ENCODE measurements at places on chromosomes 4 and X.

GRCh38 chrX:150364347-150365050 lies 1.4 kb downstream of the MAMLD1 start:
- no peak for DNase-seq

DNA sequence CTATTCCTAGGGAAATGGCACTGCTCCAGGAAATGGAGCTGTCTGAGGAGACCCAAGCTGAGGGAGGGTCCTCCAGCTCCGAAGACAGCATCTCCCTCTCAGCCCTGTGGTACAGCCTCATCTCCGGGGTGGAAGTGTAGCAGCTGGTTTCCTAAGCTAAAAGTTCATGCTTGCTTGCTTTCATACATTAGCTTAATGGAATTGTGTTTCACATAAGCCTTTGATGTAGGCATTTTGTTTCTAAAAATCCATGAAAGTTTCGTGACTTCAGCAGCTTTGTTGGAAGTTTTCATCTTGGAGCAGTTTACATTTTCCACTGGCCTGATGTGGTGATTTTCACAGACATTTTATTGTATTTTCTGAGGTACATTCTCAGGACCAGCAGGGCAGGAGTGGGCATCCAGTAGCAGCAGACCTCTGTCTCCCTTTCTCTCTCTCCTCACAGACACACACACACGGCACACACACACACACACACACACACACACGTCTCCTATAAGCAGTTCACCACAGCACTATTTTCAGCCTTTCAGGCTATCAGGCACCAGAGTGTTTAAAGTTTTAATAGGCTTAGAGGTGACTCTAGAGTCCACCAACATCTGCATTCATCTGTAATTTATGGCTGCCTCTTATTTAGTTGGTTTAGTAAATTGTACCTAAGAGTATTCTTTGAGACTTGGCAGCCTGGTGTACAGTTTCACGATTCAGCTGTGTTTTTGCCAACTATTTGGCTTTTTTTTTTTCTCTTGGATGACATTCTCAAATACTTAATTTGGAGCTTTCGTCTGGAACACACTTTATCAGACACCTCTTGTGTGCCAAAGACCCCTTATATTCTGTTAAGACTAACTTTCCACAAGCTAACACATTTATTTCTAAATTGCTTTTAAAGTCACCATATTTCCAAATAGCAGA lies 225.8 kb upstream of the SFRP2 start:
- DNase-seq: no peak

DNA sequence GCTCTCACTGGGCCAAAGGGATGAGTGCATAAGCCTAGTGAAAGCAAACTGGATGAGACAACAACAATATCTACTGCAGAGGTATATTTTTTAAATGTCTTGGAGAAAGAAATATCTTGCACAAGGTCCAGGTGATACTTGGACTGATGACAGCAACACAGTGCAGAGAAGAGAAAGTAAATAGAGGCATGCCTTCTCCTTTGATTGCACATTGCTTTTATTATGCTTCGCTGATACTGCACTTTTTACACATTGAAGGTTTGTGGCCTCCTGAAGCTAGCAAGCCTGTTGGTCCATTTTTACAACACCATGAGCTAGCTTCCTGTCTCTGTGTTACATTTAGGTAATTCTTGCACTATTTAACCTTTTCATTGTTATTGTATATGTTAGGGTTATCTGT lies 189.0 kb upstream of the NDST3 start:
- no peak for DNase-seq

GRCh38 chr4:40731792-40732245 lies 17.9 kb upstream of the NSUN7 start:
- DNase-seq: no peak

DNA sequence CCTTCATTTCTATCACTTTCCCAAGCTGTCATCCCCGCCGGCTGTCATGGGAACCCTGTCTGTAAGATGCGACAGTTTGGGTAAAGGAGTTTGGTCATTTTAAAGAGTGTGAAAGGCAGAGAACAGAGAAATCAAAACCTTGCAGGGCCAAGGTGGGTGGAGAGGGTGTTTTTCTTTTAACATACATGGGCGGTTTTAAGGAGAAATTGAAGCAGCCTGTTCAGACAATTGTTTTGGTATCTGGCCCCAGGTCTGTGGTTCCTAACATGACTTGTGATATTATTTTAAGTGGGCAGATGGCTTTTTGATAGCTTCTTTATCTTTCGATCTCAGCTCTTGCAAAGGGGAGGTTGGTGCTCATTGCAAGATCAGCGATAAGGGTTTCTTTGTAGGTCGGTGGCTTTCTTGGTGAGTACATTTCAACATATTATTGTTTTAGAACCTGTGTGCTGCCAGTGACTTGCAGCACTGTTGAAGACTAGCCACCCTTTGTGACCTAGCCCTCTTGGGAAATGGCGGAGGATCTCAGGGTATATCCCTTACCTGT lies 3.7 kb downstream of the PPP1R3F start:
- DNase-seq: peak; percentile 77

DNA sequence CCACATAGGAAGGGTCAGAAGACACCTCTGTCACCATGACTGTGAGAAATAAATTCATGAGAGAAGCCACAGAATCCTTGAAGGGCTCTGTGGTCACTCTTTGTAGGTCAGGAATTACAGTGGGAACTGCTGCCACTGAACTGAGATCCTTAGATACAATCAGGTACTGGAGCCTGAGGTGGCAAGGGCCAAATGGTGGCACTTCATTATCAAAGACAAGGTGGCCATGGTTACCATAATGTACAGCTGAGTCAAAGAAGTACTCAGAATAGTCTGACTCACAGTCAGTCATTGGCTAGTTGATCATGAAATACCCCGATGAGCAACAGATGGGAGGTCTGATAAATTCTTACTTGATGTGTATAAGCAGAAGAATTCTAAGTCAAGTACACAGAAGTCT lies 131.9 kb downstream of the RTL3 start:
- DNase-seq: peak; percentile 58

DNA sequence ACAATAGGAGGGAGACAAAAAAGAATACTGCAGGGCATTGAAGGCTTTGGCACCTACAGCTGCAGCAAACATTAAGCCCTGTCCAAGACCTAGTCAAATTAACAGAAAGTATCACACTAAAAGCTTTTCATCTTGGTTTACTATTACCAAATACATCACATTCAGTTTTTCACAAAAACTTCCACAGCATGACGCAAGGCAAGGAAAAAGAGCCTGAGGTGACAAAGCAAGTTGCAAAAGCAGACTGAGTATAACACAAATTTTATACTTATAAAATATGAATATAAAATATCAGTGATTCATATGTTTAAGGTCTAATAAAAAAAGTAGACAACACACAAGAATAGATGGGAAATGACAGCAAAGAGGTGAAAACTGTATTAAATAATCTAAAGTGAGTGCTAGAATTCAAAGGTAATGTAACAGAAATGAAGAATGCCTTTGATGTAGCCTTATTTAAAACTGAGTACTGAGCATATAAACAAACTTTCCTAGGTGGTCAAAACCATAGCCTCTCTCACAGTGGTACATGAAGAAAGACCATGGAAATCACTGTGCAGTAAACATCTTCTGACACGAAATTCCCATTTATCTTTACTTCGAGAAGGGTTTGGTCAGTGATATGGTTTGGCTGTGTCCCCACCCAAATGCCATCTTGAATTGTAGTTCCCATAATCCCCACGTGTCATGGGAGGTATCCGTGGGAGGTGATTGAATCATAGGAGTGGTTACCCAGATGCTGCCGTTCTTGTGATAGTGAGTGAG lies 27.7 kb upstream of the MAGEA11 start:
- no peak for DNase-seq

- no peak for DNase-seq
These were observed 23.7 kb downstream of the NEUROG2 start for GRCh38 chr4:112492321-112492720.

DNA sequence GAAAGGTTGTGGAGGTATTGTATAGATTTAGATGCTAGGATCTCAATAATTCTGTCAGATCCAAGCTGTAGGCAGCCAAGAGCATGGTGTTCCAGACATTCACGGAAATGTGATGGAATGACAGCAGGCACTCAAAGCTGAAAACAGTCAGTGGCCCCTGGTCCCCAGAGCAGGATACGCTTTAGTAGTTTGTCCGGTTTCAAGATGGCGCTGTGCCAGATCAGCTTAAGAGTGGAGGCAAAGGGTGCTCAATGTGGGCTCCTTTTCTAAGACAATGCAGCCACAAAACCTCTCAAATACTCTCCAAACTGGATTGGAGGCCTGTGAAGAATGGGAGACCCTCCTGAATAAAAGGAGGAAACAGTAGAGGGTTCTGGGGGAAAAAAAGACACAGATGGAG lies 291.2 kb upstream of the HS3ST1 start:
- DNase-seq: no peak

DNA sequence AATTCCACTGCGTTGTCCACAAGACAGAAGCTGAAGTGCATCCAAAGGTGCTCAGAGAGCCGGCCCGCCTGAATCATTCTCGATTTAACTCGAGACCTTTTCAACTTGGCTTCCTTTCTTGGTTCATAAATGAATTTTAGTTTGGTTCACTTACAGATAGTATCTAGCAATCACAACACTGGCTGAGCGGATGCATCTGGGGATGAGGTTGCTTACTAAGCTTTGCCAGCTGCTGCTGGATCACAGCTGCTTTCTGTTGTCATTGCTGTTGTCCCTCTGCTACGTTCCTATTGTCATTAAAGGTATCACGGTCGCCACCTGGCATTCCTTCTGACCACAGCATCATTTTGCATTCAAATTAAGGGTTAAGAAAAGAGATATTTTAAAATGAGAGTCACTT lies 115.5 kb downstream of the NFKB1 start:
- DNase-seq: peak; percentile 36

DNA sequence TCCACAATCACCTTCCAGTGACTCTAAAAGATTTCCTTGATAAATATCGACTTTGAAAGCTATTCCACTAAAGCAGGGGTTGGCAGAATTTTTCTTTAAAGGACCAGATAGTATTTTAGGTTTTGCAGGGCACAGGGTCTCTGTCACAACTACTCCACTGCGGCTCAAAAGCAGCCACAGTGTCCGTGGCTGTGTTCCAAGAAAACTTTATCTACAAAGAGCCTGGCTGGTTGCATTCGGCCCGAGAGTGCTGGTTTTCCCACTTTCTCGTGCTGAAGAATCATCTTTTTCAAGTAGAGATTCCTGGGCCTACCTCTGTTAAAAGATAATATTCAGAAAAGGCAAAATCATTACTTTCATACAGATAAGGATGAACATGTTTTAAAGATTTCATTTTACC lies 55.6 kb downstream of the TSPAN7 start:
- DNase-seq: no peak

DNA sequence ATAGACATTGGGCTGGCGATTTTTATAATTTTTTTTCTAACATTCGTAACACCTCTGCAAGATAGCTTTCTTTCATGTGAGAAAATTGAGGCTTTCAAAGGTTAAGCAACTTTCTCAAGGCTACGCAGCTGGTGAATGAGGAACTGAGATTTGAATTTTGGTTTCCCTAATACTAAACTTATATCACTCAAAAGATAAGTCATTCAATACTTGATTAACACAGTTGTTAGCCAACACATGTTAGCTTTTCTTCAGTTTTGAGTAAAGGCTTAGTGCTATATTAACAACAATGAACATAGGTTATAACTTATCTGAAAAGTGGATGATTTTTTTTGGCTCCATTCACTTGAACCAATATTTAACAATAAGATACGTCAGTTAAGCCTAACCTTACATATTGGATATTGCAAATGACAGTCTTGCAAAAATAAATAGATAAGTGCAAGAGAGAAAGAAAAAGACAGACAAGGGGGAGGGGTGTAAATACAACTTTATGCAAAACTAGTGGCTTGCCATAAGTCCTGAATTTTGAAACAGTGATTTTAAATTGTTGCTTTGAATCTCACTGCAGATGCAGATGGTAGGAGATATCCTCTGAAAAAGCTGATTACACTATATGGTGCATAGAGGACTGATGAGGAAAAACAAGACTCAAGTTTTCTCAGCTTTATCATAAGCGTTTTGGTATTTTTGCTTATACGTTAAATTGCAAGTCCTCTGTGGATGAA lies 11.1 kb upstream of the GPM6A start:
- DNase-seq: no peak

DNA sequence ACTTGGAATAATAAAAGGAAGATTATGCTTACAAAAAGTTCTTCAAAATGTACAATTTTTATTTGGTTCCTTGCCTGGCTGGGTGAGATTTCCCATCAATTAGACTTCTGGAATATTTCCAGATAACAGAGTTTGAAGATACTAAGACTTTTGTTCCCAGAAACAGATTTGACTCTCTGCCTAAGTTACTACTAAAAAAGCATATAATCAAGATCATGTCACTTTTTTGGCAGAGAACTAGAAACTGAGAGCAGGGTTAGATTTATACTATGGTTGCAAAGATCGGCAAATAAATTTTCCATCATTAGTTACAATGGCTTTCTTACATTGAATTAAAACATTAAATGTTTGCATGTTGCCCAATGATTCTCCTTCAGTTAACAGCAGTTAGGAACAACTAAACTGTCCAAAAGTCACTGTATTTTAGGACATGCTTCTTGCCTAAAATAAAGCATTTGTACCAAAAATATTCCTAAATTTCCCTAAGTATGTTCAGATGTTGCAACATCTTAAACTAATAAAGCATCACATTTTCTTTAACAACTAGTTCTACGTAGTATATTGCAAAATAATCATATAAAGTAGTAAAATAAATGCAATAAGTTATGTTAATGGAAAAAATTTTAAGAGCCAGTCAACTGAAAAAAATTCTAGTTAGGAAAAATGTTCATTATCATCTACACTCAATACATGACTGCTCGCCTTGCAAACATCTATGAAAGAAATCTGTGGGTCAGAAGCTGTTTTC lies 73.0 kb downstream of the SEC24D start:
- no peak for DNase-seq

- DNase-seq: no peak
These were observed 9.9 kb downstream of the FAM200B start for GRCh38 chr4:15691346-15692135.

- DNase-seq: peak; percentile 49
These were observed 6.0 kb downstream of the EREG start for GRCh38 chr4:74370912-74371311.

GRCh38 chr4:23860919-23861318 lies 28.9 kb downstream of the PPARGC1A start:
- DNase-seq: no peak

DNA sequence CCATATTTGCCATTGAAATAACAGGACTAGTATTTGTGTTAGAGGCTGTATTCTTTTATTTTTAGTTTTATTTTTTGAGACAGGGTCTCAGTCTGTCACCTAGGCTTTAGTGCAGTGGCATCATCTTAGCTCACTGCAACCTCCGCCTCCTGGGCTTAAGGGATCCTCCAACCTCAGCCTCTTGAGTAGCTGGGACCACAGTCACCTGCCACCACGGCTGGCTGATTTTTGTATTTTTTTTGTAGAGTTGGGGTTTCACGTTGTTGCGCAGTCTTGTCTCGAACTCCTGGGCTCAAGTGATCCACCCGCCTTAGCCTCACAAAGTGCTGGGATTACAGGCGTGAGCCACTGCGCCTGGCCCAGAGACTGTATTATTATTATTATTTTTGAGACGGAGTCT lies 15.3 kb downstream of the TMEM131L start:
- no peak for DNase-seq

GRCh38 chr4:7893539-7893938 lies 46.1 kb downstream of the AFAP1 start:
- no peak for DNase-seq
